ENCODE measurements at places on chromosomes 7 and 10.

- no peak overlapping the region for H3K4me3 ChIP-seq
- H3K27ac ChIP-seq: no peak overlapping the region
- H3K27me3 ChIP-seq: no peaks in the 10 kb centered on the region
- no peaks in the 10 kb centered on the region for H3K36me3 ChIP-seq
- H3K4me1 ChIP-seq: no peaks in the 10 kb centered on the region
Measured at GRCh38 chr7:125814100-125814499, 884.5 kb upstream of the POT1 start.

DNA sequence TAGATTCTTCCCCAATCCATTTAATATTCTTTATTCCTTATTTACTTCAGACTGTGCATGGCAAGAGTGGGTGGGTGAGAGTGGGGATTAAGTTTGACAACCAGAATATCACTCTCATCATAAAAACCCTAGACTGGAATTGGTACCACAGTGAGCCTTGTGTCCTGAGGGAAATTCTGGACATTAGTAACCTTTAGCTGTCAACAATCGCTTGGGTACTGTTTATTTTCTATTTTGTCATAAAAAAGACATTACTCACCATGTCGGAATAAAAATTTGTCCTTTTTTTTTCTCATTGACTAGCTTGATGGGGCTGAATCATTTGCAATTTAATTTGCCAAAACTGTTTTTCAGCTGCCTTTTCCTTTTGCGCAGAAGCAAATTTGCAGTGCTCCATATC, 176.1 kb upstream of the SEMA3C start:
- no peak overlapping the region for H3K4me3 ChIP-seq
- no peak for DNase-seq
- no peaks in the 10 kb centered on the region for H3K27me3 ChIP-seq
- no peaks in the 10 kb centered on the region for H3K4me1 ChIP-seq
- no peak overlapping the region for H3K27ac ChIP-seq

DNA sequence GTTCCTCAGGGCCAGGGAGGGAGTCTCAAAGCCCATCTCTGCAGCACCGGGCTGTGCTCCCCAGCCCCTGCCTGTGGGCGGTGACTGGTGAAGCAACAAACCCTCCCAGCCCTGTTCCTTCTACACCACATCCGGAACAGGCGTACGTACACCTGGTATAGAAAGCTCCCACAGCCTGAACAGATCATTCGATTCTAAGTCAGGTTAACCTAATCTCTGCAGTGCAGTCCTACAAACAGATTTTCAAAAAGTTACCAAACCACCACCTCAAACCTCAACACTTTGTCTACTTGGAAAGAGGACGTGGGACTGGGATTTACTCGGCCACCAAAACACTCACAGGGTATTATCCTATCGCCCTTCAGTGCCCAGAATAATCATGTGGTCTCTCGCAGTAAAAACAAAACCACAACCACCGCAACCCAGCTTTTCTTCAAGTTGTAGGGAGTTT, 238.4 kb downstream of the DIP2C start:
- DNase-seq: no peak
- no peak overlapping the region for H3K4me3 ChIP-seq
- H3K36me3 ChIP-seq: no peaks in the 10 kb centered on the region
- H3K27ac ChIP-seq: no peak overlapping the region

DNA sequence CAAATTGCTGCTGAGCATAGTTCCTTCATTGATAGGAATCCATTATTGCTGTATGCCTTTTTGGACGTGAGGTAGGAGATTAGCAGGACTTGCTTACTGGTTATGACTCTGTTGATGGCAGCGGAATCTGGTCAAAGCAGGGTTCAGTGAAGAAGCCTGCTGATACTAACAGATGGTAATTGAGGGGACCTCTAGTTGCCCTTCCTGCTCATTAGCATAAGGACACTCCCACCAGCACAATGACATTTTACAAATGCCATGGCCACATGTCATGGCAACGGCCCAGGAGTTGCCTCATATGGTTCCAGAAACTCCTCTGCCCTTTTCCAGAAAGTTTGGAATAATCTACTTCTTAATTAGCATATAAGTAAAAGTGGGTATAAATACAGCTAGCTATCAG, 417.5 kb downstream of the CDC14C start:
- DNase-seq: no peak
- H3K4me1 ChIP-seq: no peaks in the 10 kb centered on the region
